ENCODE measurements at places on chromosomes 2 and 18.

GRCh38 chr2:171327043-171327496 lies 106.7 kb downstream of the METTL8 start:
- DNase-seq, result no peak

DNA sequence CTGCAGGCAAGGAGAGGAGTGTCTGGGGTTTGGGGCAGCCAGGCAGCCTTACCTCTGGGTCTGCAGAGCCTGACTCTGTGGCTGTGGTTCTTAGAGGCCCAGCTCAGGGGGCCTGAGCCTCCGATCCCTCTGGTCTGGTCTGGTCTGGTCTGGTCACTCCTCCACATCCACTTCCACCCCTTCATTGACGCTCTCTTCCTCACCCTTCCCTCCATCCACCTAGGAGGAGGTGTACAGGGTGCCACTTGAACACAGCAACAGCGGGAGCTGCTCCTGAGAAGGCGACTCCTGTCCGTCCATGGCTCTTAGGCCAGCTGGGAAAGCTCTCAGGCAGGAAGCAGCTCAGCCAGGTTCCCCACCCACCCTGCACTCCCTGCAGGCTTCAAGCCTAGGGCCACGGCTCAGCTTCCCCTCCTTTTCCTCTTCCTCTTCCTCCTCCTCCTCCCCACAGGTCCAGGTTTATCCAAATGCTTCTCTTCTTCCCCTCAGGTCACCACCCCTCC lies 16.9 kb downstream of the GPR55 start:
- no peak for DNase-seq

DNA sequence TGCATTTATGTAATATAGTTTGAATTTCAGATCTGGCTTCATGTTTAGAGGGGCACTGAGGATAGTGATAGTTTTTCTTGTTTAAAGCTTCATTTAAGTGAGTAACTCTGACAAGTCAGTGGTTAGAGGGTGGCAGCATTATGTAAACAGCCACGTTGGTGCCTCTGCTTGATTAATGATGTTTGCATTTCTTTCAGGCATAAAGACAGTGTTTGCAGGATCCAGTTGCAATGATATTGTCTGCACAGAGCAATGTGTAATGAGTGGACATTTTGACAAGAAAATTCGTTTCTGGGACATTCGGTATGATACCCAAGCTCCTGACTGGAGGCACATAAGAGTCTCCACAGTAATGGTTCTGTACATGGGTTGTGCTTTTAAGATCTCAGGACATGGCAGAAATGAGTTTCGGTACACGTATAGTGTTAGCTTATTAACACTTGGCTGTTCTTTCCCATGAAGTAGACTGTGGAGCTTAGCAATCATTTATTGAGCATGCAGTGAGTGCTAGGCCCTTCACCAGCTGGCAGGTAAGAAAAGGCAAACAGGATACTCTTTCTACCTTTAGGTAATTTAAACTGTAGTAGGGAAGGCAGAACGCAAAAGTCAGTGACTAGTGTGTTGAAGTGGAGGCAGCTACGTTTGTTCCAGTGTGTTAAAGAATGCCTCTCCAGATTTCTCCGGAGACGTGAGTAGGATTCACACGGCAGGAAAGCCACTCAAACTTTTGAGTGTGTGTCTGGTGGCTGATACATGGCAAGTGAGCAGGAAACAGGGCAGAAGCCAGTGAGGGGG lies 17.4 kb upstream of the SAG start:
- DNase-seq, result no peak

GRCh38 chr2:112906276-112906675 lies 4.7 kb upstream of the IL37 start:
- no peak for DNase-seq

GRCh38 chr2:112996635-112997034 lies 8.6 kb upstream of the IL36A start:
- peak; percentile 59 for DNase-seq

GRCh38 chr2:27980242-27980641 lies 89.7 kb downstream of the BABAM2 start:
- DNase-seq, result no peak

- no peak for DNase-seq
Measured at GRCh38 chr2:232218778-232219495, 159.6 kb upstream of the ALPP start.

DNA sequence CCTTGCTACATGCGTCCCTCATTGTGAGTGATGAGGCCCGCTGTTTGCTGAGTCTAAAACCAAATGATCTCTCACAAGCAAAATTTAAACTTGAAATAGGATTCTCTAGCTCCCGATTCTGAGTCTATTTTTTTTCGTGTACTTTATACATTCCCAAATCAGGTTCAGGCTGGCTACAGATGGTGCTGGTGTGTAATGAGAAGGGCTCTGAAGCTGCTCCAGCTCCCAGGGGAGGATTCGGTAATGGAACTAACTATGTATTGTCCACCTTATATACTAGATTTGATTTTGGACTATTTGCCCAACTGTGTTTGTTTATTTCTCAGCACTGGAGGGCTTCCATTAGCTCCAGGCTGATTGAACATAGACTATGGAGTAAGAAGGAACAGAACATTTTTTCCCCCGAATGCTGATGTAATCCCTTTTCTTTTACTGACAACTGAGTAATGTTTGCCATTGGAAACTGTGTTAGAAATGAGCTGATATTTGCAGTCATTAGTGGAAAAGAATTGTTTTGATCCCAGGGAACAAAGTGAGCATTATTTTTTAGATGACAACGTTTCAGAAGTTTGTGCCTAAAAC lies 274.0 kb upstream of the FIGN start:
- DNase-seq, result no peak

- DNase-seq, result no peak
Measured at GRCh38 chr2:179669196-179669595, 192.2 kb downstream of the ZNF385B start.

- no peak for DNase-seq
Measured at GRCh38 chr2:150230004-150230403, 257.5 kb downstream of the RND3 start.

GRCh38 chr2:86411396-86411795 lies 29.8 kb upstream of the KDM3A start:
- no peak for DNase-seq

- DNase-seq, result no peak
Measured at GRCh38 chr2:96893289-96894150, 23.6 kb upstream of the SEMA4C start.
